ENCODE measurements at places on chromosomes 2 and 18. TPM values are rescaled to one million over a fixed set of nuclear protein-coding genes. Genes with fewer than 3 reads are reported as not detected.

Gene SDC1
- 0.62 TPM for total RNA-seq

Gene FAM110C
- 5.7 TPM for total RNA-seq

Gene FIGN
- total RNA-seq = not detected

DNA sequence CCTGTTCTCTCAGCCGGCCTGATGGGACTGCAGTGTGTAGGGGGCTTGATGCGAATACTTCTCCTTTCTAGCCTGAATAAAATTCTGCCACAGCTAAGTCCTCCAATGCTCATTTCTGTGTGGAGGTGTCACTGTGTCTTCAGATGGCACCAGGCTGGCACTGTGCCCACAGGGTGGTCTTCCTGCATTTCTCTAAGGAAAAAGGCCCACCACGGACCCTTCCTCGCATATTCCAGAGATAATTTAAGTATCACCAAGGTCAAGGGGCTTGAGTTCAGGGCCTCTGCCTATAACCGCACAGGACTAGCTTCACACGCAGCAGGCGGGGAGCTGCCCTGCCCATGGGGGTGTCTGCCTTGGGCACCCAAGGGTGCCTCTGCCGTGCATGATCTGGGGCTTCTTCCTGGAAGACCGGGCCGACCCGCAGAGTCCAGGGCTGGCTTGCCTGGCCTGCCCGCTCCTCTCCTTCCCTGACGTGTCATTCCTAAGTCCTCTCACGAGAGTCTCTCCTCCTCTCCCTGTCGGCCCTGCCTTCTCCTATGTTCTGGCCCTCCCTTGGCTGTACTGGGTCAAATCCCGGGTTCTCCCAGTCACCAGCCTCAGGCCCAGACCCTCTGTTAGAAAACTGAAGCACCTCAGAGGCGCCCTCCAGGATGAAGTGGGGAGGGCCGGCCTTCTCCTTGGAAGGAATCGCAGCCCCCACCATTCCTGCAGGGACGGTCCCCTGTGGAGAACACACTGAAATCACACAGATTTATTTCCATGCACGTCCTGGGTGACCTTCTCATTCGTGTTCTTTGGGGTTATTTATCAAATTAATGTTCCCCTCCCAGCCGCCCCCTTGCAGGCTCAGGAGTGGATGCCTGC is 48.9 kb upstream of the PXDN start:
- no peak overlapping the region for H3K4me3 ChIP-seq
- peaks cover under 1% of the 10 kb centered on the region for H3K4me1 ChIP-seq
- no peaks in the 10 kb centered on the region for H3K36me3 ChIP-seq
- H3K27ac ChIP-seq = no peak overlapping the region
- no peak for DNase-seq
- peaks cover 2% of the 10 kb centered on the region for H3K27me3 ChIP-seq

Gene CNGA3
- total RNA-seq = not detected

DNA sequence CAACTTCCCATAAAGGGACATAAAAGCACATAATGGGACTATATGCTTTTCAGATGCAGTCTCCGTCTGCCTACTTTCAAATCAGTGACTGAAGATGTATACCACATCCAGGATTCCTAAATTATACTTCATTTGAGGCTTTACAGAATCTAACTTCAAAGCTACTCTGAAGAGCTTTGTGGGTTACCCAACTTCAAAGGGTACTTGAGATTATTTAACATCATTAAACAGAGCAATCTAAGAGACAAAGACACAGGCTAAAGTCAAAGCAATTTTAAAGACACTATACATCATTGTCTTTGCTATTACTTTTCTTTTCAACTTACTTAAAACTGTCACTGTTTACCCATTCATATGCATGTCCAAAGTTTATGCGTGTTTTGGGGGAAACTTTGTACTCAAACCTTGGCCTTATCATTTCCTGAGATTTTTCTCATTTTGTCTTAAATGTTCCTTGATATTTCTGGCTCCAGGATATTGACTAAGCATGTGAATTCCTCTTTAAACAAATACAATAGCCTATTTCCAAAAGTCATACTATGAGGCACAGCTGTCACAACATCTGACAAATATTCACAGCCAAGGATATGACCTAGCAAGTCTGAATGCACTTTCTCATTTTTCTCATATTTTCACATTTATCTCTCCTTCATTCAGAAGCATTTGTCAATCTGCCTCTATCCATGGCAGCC is 1985.1 kb upstream of the PIK3C3 start:
- H3K4me3 ChIP-seq = no peak overlapping the region
- H3K36me3 ChIP-seq = no peaks in the 10 kb centered on the region
- no peaks in the 10 kb centered on the region for H3K27me3 ChIP-seq
- no peak for DNase-seq
- no peaks in the 10 kb centered on the region for H3K4me1 ChIP-seq
- no peak overlapping the region for H3K27ac ChIP-seq

- no peak overlapping the region for H3K4me3 ChIP-seq
- no peak overlapping the region for H3K27ac ChIP-seq
- no peaks in the 10 kb centered on the region for H3K4me1 ChIP-seq
- H3K27me3 ChIP-seq = peaks cover 7% of the 10 kb centered on the region
Measured at GRCh38 chr2:54480025-54480424, 23.9 kb downstream of the SPTBN1 start.

DNA sequence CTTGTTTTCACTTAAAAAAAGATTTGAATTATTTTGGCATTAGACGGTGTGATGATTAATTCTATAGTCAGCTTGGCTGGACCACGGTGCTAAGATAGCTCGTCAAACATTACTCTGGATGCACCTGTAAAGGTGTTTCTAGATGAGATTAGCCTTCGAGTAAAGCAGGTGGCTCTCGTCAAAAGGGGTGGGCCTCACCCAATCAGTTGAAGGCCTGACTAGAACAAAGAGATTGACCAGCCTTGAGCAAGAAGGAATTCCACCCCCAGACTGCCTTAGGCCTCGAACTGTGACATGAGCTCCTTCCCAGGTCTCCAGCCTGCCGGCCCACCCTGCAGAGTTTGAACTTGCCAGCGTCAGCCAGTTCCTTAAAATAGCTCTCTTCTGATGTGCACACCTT is 73.4 kb downstream of the TWIST2 start:
- no peak overlapping the region for H3K4me3 ChIP-seq
- H3K27me3 ChIP-seq = no peaks in the 10 kb centered on the region
- no peaks in the 10 kb centered on the region for H3K4me1 ChIP-seq
- H3K27ac ChIP-seq = no peak overlapping the region

- peaks cover 16% of the 10 kb centered on the region for H3K27me3 ChIP-seq
- no peak overlapping the region for H3K27ac ChIP-seq
- no peak for DNase-seq
- no peak overlapping the region for H3K4me3 ChIP-seq
- H3K4me1 ChIP-seq = peaks cover 9% of the 10 kb centered on the region
Measured at GRCh38 chr18:63071701-63072141, 247.8 kb downstream of the BCL2 start.

DNA sequence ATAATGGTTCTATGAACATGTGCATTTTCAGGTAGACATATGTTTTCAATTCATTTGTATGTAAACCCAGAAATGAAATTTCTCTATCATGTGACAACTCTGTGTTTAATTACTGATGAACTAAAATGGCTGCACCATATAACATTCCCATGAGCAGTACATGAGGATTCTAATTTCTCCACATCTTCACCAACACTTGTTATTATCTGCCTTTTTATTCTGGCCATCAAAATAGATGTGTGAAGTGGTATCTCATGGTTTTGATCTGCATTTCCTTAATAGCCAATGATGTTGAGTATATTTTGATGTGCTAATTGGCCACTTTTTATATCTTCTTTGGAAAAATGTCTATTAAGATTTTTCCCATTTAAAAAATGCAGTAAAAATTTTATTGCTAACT is 205.1 kb upstream of the SMAD7 start:
- peaks cover 8% of the 10 kb centered on the region for H3K4me1 ChIP-seq
- H3K27ac ChIP-seq = no peak overlapping the region
- DNase-seq = no peak
- no peak overlapping the region for H3K4me3 ChIP-seq
- peaks cover 32% of the 10 kb centered on the region for H3K36me3 ChIP-seq

DNA sequence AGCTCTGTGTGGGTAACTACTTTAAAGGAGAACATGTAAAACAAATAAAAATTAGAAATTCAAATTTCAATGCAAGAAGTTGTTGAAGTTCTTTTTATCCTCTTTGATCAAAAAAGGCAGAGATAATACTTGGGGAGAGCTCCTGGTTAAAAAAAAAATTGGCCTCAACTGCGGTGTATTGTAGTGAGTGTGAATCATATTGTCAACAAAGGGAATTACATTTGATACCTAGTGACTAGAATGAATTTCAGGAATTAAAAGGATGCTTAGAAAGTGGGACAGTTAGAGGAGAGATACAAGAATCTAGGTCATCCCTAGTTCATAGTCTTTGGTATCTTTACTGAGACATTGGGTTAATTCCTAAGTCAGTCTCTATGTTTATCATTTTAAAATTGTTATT is 473.0 kb downstream of the CCDC85A start:
- H3K4me1 ChIP-seq = no peaks in the 10 kb centered on the region
- no peak overlapping the region for H3K27ac ChIP-seq
- DNase-seq = no peak

GRCh38 chr18:6980363-6980762 is 137.2 kb downstream of the LAMA1 start:
- H3K27me3 ChIP-seq = no peaks in the 10 kb centered on the region
- H3K27ac ChIP-seq = no peak overlapping the region
- no peaks in the 10 kb centered on the region for H3K36me3 ChIP-seq
